AG10803 (cell line): ENCODE measurements at places on chromosomes 2 and 18.

- no peak for DNase-seq
These were observed 23.8 kb downstream of the CD28 start for GRCh38 chr2:203730076-203730729.

DNA sequence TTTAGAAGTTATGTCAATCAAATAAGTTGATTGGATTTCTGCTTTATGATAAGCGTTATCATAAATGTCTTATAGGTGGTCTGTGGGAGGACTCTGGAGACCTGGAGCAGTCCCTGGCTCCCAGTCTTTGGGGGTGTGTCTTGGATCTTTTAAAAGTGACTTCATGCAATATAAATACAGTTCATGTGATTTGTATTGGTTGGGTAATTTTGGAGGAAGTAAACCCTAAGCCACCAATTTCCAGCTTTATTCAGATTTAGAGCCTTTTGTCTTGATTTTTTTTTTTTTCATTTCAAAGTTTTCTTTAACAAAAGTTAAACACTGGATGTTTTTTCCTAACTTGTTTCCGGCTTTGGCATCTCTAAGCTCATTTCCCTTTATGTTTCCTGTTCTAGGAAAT, 68.8 kb downstream of the MAP4K4 start:
- no peak for DNase-seq

GRCh38 chr2:222194669-222195068, 104.1 kb downstream of the PAX3 start:
- DNase-seq = no peak

GRCh38 chr18:52313213-52313612, 26.8 kb upstream of the DCC start:
- no peak for DNase-seq

DNA sequence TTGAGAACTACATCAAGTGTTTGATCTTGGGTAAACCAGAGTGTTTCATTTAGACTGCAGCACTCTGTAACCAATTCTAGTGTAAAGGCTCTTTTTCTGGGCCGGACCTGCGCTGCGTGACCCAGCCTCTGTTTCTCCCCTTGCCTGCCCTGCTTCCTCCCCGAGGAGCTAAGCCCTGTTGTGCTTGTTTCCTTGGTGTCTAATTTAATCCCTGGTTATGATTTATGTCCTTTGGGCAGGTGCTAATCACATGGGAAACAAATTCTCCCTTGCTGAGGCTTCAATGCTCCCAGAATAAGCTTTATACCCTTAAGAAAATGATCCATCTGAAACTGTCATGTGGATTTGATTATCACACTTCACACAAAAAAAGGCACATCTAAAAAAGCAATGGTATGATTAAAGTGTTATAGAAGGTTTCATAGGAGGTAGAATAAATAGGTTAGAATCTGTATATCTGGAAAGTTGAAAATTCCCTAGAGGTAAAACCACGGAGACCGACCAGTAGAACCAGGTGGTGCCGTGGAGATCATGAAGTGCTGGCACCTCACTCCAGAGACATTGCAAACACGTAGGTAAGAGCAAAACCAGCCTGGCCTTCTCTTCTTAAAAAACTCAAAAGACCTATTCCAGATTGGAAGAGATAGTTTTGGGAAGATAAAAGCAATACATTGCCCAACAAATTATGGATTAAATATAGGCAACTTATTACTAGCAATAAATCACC, 31.0 kb upstream of the SLC9A2 start:
- no peak for DNase-seq

- DNase-seq = no peak
These were observed 121.8 kb downstream of the PLB1 start for GRCh38 chr2:28617502-28618184.

DNA sequence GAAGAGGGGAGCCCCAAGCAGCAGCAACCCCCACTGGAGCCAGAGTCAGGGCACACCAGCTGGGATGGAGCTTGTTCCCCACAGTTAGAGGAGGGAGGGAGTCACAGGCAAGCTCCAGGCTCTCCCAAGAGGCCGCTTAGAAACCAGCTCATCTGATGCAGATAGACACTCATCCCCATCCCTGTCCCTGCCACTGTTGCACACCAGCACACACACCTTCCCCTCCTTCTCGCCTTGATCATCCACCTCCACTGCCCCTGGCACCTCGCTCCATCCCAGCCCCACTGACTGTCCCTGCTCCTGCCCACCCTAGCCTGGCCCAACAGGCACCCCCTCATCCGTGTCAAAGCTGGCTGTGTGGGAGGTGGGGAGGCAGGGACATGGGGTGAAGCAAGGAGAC, 1.5 kb upstream of the RUFY4 start:
- DNase-seq = no peak

DNA sequence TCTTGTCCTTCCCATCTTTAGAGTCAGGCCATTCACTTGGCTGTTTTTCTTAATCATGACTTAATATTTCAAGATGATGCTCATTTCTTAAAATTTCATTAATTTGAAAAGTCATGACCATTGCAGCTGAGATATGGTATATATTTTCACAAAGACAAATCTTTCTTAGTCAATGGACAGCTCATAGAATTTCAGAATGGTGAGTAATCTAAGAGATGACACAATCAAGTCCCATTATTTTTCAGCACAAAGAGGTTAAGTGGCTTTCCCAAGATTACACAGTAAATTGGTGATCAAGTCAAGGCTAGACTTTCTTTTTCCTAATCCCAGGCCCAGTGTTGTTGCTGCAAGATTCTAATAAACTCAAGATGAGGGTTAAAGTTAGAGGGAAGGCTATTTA, 34.4 kb upstream of the NT5C1B start:
- peak; percentile 67 for DNase-seq

DNA sequence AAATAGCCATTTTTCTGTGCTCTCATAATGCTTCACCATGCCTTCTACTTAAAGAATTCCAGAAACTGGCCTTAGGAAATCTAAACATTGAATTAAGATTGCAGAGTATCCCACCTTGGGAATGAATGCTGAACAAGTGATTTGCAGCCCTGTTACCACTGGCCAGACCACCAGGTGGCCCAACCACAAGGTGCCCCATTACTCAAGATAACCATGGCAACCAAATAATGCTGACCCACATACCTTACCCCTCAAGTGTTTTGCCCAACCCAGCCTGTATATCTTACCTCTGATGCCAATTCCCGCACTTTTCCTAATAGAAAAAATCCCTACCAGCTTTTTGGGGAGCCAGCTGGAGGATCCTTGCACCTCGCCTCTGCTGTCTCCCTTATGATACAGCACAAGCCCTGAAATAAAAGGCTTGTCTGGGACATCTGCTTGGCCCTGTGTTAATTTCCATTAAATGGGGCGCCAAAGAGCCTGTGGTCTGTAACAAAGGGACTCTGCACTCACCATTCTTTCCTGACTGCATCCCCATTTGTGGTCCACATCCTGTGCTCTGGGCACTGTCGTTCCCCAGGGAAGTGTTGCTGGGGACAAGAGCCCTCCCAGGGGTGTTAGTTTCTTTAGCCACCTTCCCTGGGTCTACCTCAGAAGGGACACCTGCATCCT, 17.3 kb upstream of the KCNF1 start:
- DNase-seq = no peak

DNA sequence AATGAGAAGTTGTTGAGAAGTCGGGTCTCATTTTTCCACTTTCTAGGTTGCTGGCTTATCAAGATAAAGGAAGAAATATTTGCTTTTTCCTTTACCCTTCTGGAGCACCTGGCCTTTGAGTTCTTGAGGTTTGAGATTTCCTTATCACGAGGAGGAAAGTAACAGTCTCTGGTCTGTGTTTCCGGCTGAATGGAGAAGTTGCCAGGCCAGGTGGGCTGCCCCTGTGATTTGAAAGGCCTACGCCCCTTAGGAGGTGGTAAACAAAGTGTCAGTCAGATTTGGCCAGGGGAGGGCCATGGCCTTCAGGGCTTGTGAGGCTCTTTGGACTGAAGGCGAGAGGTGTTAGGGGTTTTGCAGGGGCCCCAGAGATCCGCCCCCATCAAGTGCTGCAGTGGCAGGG, 156.7 kb upstream of the HAAO start:
- no peak for DNase-seq

DNA sequence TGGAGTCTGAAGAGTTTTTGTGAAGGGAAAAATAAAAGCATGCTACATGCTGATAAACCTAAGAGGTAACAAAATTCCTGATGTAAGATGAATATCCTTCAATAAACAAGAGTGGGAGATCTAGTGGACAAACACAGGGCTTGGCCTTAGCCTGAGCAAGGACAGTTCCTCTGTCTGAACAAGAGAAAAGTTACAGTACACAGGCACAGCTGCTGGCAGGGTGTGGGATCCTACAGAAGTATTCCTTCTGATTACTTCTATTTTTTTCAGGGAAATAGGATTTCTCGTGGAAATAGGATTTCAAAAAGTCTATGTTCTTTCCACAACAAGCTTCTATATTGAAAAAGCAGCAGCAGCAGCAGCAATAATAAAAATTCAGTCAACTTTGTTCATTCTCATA, 54.1 kb downstream of the NBAS start:
- DNase-seq = no peak

DNA sequence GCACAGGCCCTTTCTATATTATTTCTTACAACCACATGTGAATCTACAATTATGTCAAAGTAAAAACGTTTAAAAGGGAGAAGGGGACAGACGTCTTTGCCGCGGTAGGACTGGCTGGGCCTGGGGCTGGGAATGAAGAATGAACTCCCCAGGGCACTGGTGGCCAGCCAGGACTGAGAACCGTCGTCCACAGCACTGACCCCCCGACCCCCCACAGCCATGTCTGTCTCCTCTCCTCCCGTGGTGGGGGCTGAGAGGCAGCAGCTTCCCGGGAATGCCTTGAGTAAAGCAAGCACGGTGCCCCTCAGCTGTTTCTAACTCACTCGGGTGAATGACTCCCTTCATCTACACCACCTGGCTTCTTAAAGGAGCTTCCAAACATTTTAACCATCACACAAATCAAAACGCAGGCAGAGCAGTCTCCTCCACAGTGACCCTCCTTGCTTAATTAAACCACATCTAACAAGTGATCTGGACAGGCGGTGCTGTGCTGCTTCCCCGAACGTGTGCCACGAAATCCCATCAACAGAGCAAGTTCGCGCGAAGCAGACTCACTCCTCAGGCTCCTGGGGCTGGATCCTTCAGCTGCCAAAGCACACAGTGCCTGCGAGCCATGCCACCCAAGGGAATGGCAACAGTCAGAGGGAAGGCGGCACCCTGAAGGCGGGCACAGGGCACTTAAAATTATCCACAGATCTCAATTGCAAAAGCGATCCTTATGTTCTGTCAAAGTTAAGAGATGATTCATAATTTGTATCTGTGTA, 217.7 kb downstream of the EIPR1 start:
- no peak for DNase-seq

GRCh38 chr2:216676630-216677029, 18.7 kb downstream of the IGFBP5 start:
- DNase-seq = no peak

DNA sequence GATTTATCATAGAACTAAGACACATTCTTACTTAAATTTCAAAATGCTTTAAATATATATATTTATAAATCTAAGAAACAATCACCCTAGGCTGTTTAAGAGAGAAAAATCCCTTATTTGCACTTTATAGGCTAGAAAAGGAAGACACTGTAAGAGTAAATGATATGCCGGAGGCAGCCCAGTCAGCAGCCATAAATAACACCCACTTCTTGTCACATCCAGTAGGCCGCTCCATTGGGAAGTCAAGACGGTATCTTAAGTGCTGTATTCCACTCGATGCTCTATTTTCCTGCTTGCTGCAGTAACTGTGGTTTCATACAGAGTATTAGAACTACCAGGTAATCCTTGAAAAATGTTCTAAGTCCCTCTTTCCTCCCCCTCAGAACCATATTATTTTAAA, 57.9 kb downstream of the ABCA12 start:
- DNase-seq = no peak

- DNase-seq = peak; percentile 18
These were observed 815 bp downstream of the GMCL1 start for GRCh38 chr2:69830045-69830905.

DNA sequence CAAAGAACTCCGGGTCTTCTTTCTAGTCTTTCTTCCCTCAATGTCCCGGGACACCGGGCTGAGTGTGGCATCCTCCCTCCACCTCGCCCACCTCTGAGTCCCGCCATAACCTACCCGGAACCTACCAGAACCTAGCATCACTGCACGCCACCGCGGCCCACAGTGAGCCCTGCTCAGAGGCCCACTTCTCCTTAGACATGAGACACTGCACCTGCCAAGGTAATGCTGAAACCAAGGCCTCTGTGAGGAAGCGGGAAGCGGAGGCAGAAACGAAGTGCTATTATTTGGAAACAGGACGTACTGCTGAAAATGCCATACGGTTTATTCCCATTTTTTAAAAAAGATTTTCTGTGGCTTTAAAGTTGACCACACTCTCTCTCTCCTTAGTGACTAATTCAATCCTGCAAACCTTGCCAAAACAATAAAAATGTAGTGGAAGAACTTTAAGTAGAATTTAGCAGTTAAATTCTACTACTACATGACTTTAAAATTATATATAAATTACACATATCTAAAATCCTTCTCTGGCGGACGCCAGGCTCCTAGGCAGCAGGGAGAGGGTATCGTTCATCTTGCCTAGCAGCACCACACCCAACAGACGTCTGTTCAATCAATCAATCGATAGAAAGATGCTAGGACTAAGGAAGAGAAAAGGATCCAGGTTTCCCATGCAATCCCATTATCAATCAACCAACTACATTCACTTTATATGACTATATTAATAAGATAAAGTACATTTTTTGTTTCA, 82.0 kb downstream of the ZNF516 start:
- peak; percentile 73 for DNase-seq

GRCh38 chr2:234587341-234588053, 90.6 kb upstream of the ARL4C start:
- peak; percentile 41 for DNase-seq

DNA sequence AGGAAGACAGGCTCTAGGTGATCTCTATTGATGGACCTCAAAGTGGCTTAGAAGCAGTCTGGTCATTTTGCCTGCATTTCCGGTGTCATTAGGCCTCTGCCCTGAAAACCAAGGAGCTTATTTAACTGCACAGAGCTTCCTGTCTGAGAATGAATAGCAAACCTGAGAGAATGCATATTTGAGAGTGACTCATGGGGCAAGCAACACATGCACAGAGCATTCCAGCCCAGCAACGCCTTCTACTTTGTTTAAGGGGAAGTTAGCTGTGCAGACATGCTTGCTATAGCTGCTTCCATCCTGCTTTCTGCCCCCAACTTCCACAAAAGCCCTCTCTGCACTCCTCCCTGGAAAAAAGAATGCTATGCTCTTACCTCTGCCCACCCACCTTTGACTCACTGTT, 232.8 kb downstream of the GRB14 start:
- peak; percentile 76 for DNase-seq

- DNase-seq = peak; percentile 97
These were observed 96.7 kb downstream of the ASB1 start for GRCh38 chr2:238523158-238524110.

DNA sequence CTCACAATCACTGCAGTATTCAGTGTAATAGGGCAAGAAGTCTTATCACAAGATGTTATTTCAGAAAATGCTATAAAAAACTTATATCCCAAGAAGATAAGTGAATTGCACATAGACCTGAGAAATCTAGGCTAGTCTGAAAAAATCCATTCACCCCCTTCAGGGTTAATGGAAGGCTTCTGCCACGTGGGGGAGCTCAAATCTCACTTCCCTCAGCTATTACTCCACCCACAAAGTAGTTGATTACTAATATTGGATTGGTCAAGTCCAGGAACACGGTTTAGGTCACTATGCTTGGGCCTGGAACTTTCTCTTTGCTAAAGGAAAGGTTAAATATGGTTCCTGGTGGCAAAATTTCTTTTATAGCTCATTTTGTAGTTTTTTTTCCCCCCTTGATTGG, 51.2 kb upstream of the ADAM23 start:
- DNase-seq = peak; percentile 36
